HEK293T (cell line): ENCODE measurements at places on chromosomes 11 and 22.

DNA sequence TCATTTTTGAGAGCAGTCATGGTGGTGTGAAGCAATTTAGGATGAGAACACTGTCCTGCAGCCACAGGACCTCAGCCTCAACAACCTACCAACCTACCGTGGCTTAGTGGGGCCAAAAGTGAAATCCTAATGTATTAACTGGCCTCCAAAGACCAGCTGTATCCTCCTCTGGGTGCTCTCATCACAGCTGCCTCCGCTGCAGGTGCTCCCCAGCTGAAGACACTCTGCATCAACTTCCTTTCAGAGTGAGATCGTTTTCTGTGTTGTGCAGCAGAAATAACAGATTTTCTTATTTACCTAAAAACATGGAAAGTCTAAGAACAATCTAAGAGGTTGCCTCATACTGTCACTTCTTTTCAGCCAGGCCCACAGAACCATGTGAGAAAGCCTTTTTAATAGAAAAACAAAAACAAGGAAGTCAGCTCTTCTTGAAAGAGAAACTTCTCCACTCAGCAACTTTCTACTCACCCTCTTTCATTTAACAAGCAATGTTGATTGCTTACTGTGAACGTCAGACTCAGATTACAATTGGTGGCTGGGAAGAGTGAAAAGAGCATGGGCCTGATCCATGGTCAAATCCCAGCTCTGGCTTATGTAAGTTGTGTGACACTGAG, 136.1 kb downstream of the TENM4 start:
- DNase-seq = no peak

DNA sequence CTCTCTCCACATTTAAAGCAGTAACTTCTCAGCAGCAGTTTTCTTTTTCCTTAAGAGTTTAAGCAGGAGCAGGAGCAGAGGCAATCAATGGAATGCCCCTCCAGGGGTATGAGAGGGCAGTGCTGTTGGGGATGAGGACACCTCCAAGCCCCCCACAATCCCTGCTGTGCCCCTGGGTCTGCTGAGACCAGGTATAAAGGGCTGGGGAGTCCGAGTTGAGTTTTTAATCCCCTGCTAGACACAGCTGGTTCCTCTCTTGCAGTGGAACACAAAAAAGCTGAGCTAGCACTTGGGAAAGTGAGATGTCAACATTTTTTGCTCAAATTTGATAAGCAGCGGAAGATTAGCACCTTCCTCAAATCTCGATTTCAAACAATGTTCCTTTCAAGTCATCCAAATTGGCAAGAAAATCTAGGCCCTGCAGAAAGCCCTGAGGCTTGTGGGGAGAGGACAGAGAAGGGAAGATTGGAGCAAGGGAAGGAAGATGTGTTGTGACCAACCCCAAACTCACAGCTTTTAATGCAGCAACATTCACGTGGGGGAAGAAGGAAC, 581.9 kb downstream of the SOX6 start:
- DNase-seq = no peak

DNA sequence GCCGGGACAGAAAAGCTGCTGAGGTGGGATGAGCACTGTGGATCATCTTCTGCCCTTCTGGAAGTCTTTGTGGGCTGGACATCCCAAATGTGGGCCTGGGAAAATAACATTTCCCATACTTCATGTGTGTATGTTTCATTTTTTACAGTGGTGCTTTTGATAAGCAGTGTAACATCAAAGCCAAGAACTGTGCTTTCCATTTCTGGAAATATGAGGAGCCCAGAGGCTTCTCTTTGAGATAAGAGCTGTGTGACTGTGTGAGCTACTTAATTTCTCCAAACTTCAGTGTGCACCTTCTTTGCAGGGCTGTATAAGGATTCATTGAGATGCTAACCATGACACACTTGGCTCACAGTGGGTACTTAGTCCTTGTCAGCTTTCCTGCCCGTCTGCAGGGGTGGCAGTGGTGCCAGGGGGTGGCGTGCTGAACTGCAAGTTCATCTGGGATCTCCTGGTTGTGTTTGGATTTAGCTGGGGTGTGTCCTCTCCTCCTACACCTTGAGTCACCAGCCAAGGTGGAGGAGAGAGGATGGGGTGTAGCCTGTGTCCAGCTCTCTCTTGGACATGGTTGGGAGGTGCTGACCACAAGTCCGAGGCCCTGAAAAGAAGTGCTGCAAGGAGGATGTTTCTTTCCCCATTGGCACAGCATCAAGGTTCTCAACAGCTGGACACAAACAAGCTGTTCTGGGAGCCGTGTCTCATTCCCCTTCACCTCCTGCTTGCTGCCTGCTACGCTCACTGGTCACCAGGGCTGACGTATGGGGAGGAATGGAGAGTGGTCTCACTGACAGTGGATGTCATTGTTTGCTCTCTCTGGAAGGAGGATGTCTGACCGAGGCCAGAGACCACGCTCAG, 139.4 kb downstream of the TEAD1 start:
- DNase-seq = no peak

- DNase-seq = no peak
These were observed 64.1 kb downstream of the CLPB start for GRCh38 chr11:72370201-72370600.

- DNase-seq = no peak
These were observed 327.4 kb downstream of the MN1 start for GRCh38 chr22:27474112-27474571.

DNA sequence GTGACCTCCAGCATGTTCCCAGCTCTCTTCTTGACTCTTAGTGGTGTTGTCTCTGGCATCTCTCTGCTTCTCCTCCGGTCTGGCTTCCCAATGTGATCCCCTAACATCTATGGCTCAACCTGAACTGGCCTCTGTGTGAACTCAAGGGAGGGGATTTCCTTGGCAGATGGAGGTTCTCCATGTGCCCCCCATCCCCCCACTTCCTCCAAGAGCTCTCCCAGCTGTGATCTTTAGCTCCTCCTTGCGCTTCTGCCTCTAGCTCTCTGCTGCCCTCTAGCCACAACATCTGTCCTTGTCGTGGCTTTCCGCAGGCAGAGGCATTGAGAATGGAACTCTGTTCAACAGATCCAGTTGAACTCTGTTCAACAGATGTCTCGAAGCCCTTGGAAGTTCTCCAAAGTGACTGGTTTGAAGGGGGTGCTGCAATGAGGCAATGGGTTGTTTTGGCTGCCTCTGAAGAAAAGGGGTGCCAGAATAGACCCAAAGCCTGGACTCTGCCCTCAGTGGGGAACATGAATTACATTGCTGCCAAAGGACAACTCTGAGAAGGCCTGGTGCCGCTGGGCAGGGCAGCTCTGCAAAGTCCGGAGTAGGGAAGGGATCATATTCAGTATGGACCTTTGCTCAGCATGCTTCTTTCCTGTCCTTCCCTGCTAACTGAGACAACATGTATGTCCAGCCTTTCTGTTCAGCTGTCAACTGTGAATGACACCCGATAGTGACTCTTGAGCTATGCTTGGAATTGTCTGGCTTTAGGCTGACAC, 61.9 kb downstream of the ADM start:
- DNase-seq = peak; percentile 76

DNA sequence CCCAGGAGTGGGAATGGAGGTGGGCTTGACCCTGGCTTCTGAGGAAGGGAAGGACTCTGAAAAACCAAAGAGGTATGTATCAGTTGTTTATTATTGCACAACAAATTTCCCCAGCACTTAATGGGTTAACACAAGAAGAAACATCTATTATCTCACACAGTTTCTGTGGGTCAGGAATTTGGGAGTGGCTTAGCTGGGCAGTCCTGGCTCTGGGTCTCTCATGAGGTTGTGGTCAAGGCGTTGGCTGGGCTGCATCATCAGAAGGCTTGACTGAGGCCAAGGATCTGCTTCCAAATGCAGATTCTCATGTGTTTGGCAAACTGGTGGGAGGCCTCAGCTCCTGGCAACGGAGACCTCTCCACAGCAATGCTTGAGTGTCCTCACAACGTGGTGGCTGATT, 17.5 kb upstream of the SMIM38 start:
- no peak for DNase-seq

GRCh38 chr11:79400717-79401330, 40.0 kb downstream of the TENM4 start:
- DNase-seq = peak; percentile 55

DNA sequence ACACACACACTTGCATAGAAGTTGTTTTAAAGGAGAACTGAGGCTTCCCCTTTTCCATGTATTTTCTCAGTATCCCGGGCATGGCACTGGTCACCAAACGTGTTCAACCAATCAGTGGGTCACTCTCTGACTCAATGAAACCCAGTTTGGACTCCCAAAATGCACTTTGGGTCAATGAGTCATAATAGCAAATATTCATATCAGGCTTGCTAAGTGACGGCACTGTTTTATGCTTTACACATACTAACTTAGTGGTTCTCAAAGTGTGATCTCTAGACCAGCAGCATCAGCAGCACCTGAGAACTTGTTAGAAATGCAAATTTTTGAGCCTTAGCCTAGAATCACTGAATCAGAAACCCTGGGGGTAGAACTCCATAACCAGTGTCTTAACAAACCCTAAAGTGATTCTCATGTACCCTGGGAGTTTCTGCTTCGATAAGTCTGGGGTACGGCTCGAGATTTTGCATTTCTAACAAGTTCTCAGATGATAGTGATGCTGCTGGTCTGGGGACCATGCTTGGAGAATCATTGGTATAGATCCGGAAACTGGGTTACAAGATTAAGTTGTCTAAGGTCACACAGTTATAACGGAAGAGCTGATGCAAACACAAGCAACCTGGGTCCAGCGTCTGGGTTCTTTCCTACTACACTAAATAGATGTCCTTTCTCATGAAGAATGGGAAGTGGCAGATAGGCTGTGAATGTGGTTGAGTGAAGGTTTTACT, 35.6 kb downstream of the ETS1 start:
- DNase-seq = no peak

- no peak for DNase-seq
These were observed 104.1 kb downstream of the PKNOX2 start for GRCh38 chr11:125268611-125269010.

- DNase-seq = no peak
These were observed 797 bp downstream of the THY1 start for GRCh38 chr11:119421941-119422808.
